Non-pigmented ciliary epithelial cell (primary cell): ENCODE measurements at places on chromosomes 1 and 21.
A peak's percentile ranks its signal among the peaks of the same experiment; 100 is the strongest.

DNA sequence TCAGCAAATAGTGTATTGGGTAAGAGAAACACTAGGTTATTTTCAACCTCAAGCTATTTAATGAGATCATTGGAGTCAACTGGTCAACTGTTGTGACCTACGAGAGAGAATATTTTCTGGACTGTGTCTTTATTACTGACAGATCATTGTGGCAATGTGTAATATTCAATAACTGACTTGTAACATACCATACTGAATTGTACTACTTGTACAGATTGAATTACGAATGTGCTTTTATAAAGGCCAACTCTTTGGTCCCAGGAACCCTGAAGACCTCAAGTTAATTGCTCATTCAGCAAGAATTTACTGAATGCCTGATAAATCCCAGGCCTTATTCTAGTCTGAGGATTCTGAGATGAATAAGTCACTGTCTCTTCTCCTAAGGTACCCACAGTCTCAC, 56.1 kb upstream of the CAMK1G start:
- DNase-seq: peak; percentile 63

- no peak for DNase-seq
Measured at GRCh38 chr1:170698301-170699275, 34.7 kb downstream of the PRRX1 start.

- no peak for DNase-seq
Measured at GRCh38 chr1:73910466-73910865, 287.5 kb downstream of the LRRIQ3 start.

- DNase-seq: no peak
Measured at GRCh38 chr1:77143529-77144121, 75.6 kb downstream of the PIGK start.

DNA sequence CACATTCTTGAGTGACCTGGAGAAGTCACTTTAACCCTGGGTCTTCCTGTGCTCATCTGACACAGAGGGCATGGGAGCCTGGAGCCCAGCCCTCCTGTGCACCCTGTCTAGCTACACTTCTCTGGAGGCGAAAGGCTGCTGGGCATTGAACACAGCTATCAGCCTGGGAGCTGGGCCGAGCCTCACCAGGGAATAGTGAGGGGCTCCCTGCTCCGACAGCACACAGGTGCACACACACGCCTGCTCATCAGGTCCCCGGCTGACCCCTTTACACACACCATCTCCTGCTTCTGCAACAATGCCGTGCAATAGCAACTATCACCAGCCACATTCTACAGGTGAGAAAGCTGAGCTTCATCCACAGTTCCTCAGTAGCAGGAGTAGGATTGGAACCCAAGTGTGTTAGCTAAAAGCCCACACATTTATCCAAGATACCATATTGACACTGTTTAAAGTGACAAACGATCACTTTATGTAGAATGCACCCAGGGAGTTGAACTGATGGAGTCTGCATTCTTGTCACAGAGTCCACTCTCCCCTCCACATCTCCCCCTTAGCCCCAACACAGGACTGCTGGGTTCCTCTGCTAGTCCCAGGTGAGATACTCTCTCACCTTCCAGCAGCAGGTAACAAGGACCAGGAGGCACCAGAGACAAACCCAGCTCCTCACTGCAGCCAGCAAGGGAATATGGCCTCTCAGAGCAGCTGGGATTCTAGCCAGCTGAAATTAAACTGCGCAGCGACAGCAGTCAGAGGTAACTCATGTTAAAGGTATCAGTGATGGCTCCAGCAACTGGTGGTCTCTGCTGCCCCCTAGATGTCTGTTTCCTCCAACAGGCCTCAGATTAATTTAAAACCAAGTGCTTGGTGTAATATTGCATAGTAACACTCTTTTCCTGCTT, 18.3 kb upstream of the CAPN8 start:
- DNase-seq: no peak

GRCh38 chr1:199862047-199862446, 165.5 kb upstream of the NR5A2 start:
- no peak for DNase-seq

GRCh38 chr1:47548637-47549036, 110.8 kb downstream of the FOXD2 start:
- no peak for DNase-seq

- no peak for DNase-seq
Measured at GRCh38 chr21:15195768-15196167, 131.0 kb upstream of the NRIP1 start.

- DNase-seq: peak; percentile 100
Measured at GRCh38 chr1:9766759-9767442, 56.9 kb downstream of the CLSTN1 start.

DNA sequence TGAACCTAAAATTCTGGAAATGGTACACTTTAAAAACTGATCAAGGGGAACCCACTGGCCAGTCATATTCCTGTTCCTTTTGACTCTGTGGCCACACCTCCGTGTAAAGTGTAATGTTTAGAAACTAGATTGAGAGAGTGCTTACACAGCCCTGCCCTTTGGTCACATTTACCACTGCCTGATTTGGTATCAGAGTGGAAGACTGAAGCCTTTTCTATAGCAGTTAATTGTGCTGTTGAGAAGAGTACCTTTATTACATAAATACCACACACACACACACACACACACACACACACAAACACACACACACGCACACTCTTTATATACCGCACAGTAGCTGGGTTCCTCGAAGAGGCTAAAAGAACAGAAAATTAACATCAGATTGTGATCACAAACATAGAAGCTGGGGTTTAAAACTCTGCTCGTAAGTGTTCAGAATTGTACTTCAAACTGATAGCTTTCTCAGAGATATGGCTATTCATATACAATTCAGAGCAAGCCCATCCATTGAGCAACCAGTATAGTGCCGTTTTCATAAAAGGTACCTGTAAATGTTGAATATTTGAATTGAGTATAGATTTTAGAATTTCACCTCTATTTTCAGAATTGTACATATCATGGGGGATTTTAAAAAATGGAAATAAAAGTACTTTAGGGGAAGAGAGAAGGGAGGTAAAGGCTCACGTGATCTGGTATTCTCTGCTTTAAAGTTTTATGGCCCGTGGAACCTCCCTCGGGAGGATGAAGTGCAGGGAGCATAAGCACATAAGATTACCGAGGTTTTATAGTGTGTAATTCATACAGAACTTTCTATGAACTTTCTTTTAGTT, 37.5 kb downstream of the CAMTA1 start:
- no peak for DNase-seq

GRCh38 chr1:199789141-199789540, 238.4 kb upstream of the NR5A2 start:
- DNase-seq: no peak

DNA sequence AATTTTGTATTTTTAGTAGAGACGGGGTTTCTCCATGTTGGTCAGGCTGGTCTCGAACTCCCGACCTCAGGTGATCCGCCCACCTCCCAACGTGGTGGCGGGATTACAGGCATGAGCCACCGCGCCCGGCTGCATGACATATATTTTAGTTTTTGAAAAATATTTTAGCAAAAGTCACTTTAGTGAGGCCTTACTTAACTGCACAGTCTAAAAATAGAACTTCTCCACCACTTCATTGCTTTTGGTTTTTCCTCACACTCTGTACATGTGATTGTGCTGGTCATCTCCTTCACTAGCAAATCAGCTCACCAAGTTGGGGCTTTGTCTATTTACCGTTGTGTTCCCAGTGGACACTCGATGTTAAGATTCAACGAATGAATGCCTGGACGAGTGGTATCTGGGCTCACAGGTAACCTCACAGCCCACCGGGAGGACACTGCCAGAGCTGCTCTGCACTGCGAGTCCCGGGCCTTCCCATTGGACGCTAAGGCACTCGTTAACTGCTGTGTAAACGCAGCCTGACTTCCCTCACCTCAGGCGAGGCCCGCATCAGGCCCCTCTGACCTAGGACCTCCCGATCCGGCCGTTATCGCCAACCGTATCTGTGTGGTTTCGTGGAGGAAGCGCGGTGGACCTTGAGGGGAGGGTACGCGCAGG, 14.0 kb upstream of the ZNF692 start:
- DNase-seq: no peak

DNA sequence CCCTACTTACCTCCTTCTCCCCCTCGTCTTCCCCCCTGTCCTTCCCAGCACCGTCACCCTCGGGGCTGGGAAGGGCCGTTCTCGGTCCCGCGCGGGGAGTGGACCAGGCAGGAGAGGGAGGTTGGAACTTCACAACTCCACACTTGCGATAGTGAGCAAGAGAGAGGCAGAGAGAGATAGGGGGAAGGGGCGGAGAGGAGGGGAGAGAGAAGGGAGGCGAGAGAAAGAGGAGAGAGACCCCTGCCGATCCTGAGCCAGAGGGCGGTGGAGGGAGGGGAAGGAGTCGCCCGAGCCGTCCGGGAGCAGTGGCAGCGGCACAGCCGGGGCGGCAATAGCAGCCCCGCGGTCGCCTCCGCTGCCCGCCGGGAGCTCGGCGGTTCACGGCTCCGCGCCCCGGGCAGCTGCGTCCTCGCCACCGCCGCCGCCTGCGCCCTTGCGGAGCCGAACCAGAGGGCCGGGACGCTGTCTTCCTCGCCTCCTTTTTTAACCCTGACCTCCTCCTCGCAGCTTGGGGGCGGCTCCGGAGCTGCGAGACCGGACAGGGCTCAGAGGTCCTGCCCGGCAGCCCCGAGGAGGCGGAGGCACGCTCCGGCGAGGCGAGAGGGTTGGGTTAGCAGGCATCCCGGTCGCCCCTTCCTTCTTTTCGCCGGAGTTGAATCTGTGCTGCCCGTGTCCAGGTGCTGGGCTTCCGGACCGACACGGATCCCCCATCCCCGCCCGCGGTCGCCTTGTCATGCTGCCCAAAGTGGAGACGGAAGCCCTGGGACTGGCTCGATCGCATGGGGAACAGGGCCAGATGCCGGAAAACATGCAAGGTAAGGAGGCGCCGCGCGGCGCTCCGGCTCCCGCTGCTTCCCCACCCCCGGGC, 11.7 kb downstream of the NR5A2 start:
- no peak for DNase-seq

DNA sequence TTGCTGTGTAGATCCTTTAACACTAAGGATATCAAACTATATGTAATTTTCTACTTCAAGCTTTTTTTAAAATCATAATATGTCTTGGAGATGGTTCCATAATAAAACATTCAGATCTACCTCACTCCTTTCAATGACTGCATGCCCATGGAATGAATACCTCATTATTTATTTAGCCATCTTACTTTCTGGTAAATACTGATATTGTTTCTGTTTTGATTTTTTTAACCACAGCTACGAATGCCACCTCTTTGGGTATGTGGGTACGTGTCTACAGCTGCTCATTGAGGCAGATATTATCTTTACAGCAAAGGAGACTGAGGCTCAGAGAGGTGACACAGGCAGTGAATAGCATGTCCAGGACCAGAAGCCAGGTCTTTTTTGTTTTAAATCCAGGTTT, 215.7 kb downstream of the ST6GALNAC3 start:
- DNase-seq: no peak

- no peak for DNase-seq
Measured at GRCh38 chr1:246460406-246460805, 46.7 kb downstream of the SMYD3 start.

DNA sequence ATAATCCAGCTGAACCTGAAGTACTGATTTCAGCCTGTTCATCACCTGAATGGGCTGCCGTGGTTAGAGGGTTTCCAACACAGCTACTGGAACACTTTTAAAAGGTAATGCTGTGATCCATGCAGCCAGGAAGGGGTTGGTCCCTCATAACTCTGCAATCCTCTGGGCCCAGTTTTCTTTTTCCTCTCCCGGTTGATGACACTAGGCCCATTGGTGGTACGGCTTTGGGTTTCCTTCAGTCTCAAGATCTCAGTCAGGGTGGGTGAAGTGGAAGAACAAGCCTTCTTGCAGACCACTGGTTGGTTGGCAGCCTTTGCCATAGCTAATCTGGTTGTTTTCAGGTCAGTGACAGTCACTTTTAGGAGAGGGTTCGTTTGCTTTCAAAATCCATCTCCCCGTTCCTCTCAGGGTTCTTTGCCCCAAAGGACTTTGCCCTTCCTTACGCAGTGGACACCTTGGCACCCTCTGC, 502 bp upstream of the SLC35A3 start:
- DNase-seq: no peak

GRCh38 chr1:159170639-159171038, 776 bp upstream of the CADM3 start:
- DNase-seq: no peak

- no peak for DNase-seq
Measured at GRCh38 chr1:228410015-228410414, 3.4 kb upstream of the TRIM11 start.

DNA sequence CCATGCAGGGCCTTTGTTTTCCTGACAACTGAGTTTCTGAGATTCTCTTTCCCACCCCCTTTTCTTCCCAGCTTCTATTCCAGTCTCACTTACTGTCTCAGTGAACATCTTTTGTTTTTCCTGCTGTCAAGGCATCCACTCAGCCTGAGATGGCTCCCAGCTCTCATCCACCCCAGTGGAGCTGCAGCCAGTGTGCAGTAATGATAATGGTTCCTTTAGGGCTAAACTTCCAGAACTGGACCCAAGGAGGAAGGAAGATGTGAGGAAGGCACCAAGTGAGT, 44.4 kb upstream of the KIRREL1 start:
- DNase-seq: no peak

DNA sequence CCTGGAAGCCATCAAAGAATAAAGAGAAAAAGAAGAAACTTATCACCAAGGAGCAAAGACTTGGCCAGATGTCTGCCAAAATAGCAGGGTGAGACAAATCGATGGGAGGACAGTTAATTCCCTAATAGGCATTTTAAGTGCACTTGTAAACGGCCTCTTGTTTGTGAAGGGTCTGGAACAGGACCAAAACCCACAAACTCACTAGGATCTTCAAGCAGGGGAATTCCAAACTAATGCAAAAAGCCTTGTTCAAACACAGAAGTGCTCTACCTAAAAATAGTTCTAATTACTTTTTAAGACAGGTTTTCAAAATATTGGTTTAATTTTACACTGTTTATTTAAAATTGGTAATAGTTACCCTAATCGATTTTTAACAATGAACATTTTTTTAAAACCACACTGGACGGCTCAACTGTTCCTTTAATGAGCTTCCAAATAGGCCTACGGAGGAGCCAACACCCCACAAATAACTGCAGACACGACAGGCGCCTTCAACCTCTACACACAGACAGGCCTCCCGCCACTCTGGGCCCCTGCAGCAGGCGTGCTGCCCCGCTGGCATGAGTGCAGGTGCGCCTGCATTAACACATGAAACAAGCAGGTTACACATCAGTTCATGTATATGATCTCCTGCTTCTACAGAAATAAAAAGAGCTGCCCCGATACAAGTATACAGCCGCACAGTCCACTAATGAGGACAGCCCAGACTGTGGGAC, 15.8 kb downstream of the UBE2G2 start:
- no peak for DNase-seq

DNA sequence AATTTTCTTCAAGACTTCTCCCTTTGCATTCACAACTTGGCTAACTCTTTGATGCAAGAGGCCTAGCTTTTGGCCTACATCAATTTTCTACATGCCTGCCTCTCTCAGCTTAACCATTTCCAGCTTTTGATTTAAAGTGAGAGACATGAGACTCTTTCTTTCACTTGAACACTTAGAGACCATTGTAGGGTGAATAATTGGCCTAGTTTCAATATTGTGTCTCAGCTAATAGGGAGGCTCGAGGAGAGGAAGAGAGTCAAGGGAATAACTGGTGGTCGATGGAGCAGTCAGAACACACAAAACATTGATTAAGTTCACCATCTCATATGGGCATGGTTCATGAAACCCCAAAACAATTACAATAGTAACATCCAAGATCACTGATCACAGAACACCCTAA, 225.5 kb downstream of the TPR start:
- DNase-seq: no peak

GRCh38 chr21:44024887-44025353, 12.8 kb downstream of the TRAPPC10 start:
- DNase-seq: peak; percentile 34
